Bronchial smooth muscle cell (primary cell): ENCODE measurements at places on chromosomes 16 and 17. TPM values are rescaled to one million over a fixed set of nuclear protein-coding genes. Genes with fewer than 3 reads are reported as not detected.

Gene CCL7
- not detected in 2 replicates for total RNA-seq

Gene NPIPB9
- 2.4 TPM in 1 of 2 replicates, not detected in the other for total RNA-seq

Gene KRT24
- not detected in 2 replicates for total RNA-seq

Gene MYH1
- total RNA-seq = not detected in 2 replicates

Gene C16orf86
- 3.3 and 3.9 TPM in 2 replicates for total RNA-seq

Gene AMZ2
- 64.6 and 83.1 TPM in 2 replicates for total RNA-seq

Gene FOXN1
- total RNA-seq = not detected in 2 replicates

Gene SKA2
- total RNA-seq = 19.1 and 32.6 TPM in 2 replicates

Gene GFAP
- 0.16 and 0.17 TPM in 2 replicates for total RNA-seq

Gene NXPH3
- total RNA-seq = under 0.01 and 0.17 TPM in 2 replicates

Gene SEZ6L2
- 5.5 and 7.5 TPM in 2 replicates for total RNA-seq

Gene EVI2A
- 2.4 and 3.8 TPM in 2 replicates for total RNA-seq

Gene TEX19
- total RNA-seq = under 0.01 TPM in 1 of 2 replicates, not detected in the other

Gene CTU2
- 11.0 and 11.3 TPM in 2 replicates for total RNA-seq

Gene PDILT
- not detected in 2 replicates for total RNA-seq

Gene PCYT2
- total RNA-seq = 41.1 and 46.2 TPM in 2 replicates

Gene PRR14
- 3.3 and 3.8 TPM in 2 replicates for total RNA-seq

Gene HIGD1B
- total RNA-seq = not detected in 2 replicates

Gene ST6GALNAC2
- total RNA-seq = 1.0 and 1.4 TPM in 2 replicates

Gene PIK3R6
- total RNA-seq = not detected in 2 replicates

Gene SLC9A5
- total RNA-seq = 1.1 and 2.2 TPM in 2 replicates

Gene CACNG3
- not detected in 2 replicates for total RNA-seq

Gene PITPNM3
- 0.26 and 0.63 TPM in 2 replicates for total RNA-seq

Gene SOST
- total RNA-seq = 0.09 TPM in 1 of 2 replicates, not detected in the other

Gene SMIM36
- total RNA-seq = not detected in 2 replicates

Gene ITGAX
- total RNA-seq = under 0.01 TPM in 1 of 2 replicates, not detected in the other

Gene CLEC3A
- total RNA-seq = not detected in 2 replicates

Gene ATXN7L3
- total RNA-seq = 23.3 and 23.5 TPM in 2 replicates

Gene GRB7
- total RNA-seq = 0.16 TPM in 1 of 2 replicates, not detected in the other

Gene AXIN2
- total RNA-seq = 3.3 and 4.2 TPM in 2 replicates

Gene CHMP6
- 9.8 and 12.0 TPM in 2 replicates for total RNA-seq

Gene KRT40
- not detected in 2 replicates for total RNA-seq

Gene TBC1D3D
- total RNA-seq = 0.16 and 0.94 TPM in 2 replicates
